ENCODE measurements at places on chromosomes 4 and X.

- peak; percentile 44 for DNase-seq
Measured at GRCh38 chr4:169099771-169100180, 89.7 kb upstream of the CBR4 start.

GRCh38 chr4:72255269-72255668 is 223.5 kb downstream of the NPFFR2 start:
- DNase-seq: no peak

DNA sequence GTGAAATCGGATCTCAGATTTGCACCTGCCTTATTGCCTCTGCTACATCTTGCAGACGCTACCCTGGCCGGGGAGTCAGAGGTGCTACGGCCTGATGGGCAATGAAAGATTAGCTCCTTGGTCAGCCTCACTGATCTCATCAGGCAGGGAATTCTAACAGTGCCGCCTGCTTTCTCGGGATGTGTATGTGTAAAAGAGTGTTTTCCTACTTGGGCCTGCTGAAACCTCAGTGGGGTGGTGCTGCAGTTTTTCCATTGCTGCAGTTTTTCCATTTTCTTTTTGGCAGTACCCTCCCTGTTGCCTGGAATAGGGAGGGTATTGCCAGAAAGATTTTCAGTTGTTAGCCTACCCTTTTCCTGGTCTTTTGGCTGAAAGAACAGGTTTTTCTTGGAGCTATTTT is 117.5 kb downstream of the CDKL5 start:
- no peak for DNase-seq

DNA sequence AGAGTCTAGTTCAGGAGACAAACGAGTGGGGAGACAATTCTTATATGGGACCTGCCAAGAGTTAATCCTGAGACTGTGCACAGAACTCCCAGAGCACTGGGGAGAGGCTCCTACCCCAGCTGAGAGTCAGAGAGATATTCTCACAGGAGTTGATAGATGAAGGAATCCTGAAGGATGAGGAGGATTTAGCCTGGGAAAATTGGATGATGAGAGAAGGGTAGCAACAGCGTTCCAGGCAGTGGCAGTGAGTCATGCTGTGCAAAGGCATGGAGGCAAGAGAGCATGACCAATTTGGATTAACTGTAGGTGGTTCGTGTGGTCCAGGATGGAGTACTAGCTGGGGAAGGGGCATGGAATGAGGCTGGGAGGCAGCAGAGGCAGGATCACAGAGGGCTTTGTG is 318.6 kb downstream of the LDB2 start:
- peak; percentile 30 for DNase-seq

DNA sequence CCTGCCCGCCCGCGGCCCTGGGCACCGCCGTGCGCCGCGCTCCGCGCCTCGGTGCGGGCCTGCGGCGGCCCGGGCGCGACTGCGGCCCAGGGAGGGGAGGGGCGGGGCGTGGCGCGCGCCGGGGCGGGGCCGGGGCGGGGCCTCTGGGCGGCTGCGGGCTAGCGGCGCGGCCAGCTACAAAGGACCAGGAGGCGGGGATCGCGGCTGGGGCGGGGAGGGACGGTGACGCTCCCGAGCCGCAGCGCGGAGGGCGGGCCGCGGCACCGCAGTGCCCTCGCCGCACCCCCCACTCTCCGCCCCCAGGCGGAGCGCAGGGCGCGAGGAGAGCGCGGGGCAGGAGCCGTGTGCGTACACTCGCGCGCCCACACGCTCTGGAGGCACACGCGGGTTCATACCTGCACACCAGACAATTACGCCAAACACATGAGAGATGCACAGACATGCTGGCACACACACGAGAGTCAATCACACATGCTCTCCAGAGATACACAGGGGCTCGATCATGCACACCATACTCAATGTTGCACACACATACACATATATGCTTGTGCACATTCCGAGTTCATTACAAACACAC is at the start of gene CRMP1:
Gene CRMP1, minus strand, starts transcription at position 83 of the 577 bp plus-strand sequence. CDS start 117 bp downstream, outside the sequence.
- no peak for DNase-seq

GRCh38 chr4:55524844-55525571 is 21.7 kb downstream of the CLOCK start:
- peak; percentile 37 for DNase-seq

- no peak for DNase-seq
Measured at GRCh38 chr4:149498246-149498645, 317.4 kb downstream of the IQCM start.

DNA sequence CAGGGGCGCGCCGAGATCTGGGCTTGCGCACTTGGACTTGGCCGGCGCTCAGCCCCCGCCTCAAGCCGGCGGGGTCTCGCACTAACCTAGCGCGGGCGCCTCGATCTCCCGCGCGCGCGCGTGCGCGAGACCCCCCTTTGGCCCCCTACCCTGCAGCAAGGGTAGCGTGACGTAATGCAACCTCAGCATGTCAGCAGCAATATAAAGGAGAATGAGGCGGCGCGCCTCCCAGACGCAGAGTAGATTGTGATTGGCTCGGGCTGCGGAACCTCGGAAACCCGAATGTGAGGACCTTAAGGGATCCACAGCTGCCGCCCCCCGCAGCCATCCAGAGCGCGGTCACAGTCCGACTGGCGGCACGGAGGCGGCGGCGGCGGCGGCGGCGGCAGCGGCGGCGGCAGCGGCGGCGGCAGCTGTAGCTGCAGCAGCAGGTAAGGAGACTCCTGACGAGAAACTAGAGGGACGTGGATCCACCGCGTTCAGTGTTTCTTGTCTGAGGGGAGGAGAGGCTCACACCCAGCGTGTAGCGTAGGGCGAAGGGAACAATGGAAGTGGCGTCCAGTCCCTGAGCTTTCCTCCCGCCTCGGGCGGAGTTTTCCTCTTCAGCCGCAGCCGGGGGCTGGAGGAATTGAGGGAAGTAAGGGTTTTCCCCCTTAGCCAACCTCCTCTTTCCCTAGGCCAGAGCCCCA is at the start of the genes SATL1 and ZNF711:
Gene SATL1, minus strand, starts transcription at position 19 of the 689 bp plus-strand sequence. CDS start 134,811 bp downstream, outside the sequence.
Gene ZNF711, plus strand, starts transcription at position 231 of the 689 bp plus-strand sequence. CDS start 3,582 bp downstream, outside the sequence.
- peak; percentile 78 for DNase-seq

GRCh38 chr4:181688872-181689271 is 554.3 kb upstream of the TENM3 start:
- peak; percentile 47 for DNase-seq

GRCh38 chr4:79763486-79764075 is 309.4 kb downstream of the ANTXR2 start:
- DNase-seq: no peak

DNA sequence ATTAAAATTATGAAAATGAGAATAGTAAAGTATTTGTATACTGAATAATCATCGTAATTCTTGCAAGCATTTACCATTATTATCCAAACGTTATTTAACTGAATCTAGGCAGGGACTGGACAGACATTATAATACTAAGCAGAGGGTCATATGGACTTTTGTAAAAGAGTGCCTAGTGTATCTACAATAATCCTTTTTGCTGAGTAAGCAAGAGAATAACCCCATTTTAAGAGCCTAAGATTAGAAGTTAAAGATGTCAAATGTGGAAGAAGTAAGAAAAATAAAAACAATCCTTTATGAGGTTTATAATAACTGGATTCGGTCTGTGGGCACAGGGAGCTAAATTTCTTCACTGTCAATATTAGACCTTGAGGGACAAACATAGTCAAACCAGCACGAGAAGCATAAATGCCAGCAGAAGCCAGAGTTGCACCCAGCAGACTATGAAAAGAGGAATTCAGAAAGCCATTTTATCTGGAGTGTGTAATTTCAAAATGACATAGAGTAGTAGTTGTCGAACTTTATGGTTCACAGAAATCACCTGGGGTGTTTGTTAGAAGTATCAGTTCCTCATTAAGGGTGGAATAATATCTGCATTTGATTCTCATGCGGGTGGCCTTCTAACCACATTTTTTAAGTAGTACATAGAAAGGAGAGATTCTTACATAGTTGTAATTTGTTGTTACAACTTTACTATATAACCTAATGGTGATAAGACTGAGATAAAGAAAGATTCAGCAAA is 39.7 kb upstream of the DCLK2 start:
- DNase-seq: no peak

DNA sequence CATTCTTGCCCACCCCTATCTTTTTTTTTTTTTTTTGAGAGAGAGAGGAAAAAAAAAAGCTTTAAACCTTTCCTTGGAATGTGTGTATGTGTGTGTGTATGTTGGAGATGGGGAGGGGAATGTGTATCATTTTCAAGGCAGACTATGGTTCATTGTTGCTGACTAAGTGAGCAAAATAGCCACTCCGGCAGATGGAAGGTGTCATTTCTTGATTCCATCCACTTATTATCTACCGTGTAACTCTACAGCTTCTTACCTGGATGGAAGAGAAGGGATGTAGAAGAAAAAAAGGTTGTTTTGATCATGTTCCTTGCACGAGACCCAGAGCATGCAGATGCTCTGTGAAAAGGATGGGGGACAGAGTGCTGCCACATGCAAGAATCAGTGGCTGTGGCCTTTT is 5.9 kb upstream of the GK2 start:
- no peak for DNase-seq

DNA sequence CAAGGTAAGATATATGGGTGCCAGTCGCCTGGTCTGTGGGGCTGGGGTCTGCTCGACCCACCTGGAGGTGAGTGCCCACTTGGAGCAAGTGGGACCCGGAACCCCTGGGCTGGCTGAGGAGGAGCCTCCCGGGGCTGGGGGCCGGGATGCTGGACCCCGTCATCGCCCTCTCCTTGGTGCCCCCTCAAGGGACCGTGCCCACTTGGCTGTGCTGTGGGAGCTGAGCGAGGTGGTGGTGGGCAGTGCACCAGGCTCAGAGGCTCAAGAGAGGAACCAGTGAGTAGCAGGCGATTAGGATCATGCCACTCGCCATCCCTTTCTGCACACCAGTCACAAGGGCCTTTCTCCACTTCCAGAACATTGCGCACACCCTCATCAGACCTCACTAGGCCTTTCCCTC is 203.8 kb upstream of the PSAPL1 start:
- DNase-seq: no peak

- DNase-seq: peak; percentile 72
Measured at GRCh38 chr4:137559801-137560200, 27.5 kb upstream of the PCDH18 start.

GRCh38 chr4:153560908-153561307 is 94.7 kb downstream of the TMEM131L start:
- peak; percentile 42 for DNase-seq

GRCh38 chr4:140703463-140703862 is 52.7 kb downstream of the TBC1D9 start:
- DNase-seq: no peak

DNA sequence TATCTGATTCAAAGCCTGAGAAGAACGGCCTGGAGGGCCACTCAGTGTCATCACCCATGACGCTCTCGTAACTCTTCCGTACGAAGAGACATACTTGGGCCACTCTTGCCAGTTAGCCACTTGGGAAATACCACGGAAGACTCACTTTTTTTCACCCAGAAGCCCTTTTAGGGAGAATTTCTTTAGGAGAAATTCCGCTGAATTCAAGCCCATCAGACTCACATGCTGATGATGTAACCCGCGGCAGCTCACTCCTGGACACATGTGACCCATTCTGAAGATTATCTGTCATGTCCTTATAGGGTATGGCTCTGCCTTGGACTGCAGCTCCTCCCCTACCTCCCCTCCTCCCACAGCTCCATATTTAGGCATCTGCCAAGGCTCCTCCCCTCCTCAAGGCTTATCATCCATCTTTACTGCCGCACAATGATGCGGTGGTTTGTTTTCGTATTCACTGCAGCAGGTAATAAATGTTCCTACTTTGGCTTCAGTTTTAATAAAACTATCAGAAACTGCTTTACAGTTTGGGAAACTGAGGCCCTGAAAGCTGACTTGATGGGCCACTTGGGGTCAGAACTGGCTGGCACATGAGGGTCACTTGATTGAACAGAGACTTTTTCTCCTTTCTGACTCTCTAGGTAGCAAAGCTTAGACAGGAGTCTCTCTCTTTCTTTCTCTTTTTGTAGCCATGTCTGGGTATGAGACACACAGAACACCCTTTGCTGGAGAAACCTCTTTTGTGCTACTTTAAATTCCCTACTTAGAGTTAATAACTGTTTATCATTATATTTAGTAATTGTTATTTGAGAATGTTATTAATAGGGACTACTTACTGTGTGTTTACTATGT is 42.1 kb downstream of the RHOH start:
- no peak for DNase-seq

DNA sequence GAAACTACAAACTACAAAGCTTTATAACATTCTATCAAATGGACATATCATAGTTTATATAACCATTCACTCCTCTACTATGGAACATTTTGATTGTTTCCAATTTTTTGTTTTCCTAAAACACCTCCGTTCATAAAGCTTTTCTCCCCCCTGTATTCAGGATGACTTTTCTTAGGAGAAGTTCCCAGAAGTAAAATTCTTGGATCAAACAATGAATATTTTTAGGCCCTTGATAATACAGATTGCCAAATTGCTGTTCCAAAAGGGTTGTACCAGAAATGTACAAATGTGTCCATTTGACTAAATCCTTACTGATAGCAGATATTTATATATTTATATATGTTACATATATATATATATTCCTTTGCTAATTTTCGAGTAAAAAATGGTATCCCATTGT is 77.8 kb downstream of the GPC3 start:
- DNase-seq: no peak

GRCh38 chr4:183441276-183441675 is 3.2 kb upstream of the CDKN2AIP start:
- DNase-seq: no peak

DNA sequence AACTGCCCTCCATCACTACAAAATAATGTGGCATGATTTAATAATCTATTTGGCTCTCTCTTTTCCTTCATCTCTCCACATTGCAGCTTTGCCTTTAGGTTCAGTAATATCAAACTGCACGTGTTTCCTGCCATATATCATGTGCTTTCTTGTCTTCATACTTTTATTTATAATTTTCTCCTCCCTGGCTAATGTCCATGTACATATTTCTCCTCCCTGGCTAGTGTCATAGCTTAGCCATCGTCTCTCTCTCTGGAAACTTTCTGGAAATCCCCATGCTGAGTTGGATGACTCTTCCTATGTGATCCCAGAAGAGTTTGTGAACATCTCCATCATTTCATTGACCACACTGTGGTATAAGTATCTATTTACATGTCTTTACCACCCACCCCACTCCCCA is 21.3 kb upstream of the PDGFC start:
- DNase-seq: peak; percentile 71

DNA sequence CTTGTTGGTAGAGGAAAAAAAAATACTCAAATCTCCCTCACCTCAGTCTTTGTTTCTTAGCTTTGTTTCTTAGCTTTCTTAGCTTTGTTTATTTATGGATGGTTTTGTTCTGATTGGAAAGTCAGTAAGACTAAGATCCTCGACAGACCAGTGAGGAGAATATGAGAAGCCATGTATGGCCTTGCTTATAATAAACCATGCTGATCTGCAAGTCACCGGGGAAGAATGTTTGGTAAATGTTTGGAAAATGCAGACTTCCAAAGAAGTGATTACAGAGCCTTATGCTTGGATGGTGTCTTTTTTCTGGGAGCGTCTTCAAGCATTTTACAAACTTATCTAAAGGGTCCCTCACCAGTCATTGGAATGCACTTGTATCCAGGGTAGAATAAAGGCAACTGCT is 90.1 kb upstream of the NOCT start:
- DNase-seq: no peak

- DNase-seq: no peak
Measured at GRCh38 chrX:78314561-78314960, 12.8 kb downstream of the CYSLTR1 start.

- no peak for DNase-seq
Measured at GRCh38 chr4:171281359-171281758, 531.8 kb upstream of the GALNTL6 start.

- DNase-seq: no peak
Measured at GRCh38 chrX:3142259-3143042, 101.2 kb downstream of the ARSF start.

Measured in fibroblast of skin of abdomen (primary cell).